ENCODE measurements at places on chromosomes 4 and X.

GRCh38 chrX:17009856-17010625 is 63.6 kb downstream of the REPS2 start:
- no peak for DNase-seq

GRCh38 chr4:6960154-6960553 is 50.5 kb downstream of the TBC1D14 start:
- DNase-seq, result no peak

GRCh38 chrX:134849390-134849789 is 141.4 kb upstream of the SMIM10 start:
- no peak for DNase-seq

GRCh38 chr4:141132072-141132708 is 1.1 kb downstream of the RNF150 start:
- no peak for DNase-seq

DNA sequence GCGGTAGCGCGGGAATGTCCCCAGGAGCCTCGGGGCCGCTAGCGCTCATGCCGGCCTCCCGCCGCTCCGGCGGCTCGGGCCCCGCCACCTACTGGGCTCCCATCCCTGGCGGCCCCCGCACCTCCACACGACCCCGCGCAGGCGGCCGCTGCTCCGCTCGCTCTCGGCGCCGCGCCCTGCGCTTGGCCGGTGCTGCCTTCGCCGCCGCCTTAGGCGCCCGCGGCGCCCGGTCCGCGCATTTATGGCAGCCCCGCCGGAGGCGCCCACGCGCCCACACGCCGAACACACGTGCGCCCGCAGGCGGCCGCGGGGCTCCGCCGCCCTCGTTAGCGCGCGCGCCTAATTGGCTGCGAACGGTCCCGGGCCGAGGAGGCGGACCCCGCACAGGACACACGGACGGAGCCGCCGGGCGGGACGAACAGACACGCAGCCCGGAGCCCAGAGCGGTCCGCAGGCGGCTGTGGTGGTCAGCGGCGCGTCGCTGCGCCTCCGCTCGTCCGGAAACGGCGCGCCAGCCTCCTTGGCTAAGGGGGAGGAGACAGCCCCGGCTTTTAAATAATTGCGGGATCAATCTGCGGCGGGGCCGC is at the start of gene NKX1-1:
TSS of gene NKX1-1 (minus strand) at position 49 of the 587 bp plus-strand sequence. CDS start at position 49, 0 bp downstream.
- DNase-seq, result no peak

GRCh38 chrX:118024482-118024881 is 92.1 kb downstream of the KLHL13 start:
- DNase-seq, result no peak

GRCh38 chr4:177505171-177505615 is 63.0 kb upstream of the AGA start:
- no peak for DNase-seq

- DNase-seq, result no peak
These were observed 11.4 kb downstream of the WDFY3 start for GRCh38 chr4:84954982-84955567.

GRCh38 chr4:165489786-165490185 is 111.0 kb downstream of the CPE start:
- no peak for DNase-seq

GRCh38 chrX:9611436-9612145 is 146.7 kb downstream of the TBL1X start:
- DNase-seq, result no peak

DNA sequence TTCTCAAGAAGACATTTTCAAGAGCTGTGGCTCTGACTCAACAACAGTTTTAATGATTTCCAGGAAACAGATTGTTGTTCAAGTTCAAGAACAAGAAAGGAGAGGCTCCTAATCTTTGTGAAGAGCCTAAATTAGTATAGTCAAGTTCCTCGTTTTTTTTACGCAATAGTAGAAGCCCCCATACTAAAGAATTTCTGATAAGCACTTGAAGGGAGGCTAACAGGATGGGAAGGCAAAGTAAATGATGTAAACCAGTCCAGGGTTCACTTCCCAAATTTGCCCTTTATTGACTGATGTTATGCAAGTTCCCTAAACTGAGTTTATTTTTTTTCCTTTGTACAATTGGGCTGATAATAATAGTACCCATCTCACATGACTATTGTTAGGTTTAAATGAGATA is 178.2 kb downstream of the RTL9 start:
- DNase-seq, result no peak

DNA sequence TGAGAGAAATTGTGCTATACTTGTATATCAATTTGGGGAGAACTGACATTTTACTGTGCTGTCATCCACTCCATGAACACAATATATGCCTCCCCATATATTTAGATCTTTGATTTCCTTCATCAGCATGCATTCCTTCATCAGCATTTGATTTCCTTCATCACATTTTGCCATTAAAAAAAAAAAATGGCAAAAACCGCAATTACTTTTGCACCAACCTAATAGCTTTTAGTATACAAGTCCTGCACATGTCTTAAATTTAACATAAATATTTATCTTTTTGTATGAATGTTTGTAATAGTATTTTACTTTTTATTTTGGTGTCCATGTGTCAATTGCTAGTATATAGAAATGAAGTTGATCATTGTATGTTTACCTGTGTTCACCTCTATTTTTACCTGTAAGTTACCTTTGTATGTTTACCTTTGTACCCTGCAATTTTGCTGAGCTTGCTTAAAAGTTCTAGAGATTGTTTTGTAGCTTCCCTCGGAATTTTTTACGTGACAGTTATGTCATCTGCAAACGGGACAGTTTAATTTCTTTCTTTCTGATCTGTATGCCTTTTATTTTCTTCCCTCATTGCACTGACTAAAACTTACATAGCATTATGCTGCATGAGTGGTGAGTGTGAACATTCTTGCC is 86.2 kb downstream of the CPEB2 start:
- DNase-seq, result no peak

DNA sequence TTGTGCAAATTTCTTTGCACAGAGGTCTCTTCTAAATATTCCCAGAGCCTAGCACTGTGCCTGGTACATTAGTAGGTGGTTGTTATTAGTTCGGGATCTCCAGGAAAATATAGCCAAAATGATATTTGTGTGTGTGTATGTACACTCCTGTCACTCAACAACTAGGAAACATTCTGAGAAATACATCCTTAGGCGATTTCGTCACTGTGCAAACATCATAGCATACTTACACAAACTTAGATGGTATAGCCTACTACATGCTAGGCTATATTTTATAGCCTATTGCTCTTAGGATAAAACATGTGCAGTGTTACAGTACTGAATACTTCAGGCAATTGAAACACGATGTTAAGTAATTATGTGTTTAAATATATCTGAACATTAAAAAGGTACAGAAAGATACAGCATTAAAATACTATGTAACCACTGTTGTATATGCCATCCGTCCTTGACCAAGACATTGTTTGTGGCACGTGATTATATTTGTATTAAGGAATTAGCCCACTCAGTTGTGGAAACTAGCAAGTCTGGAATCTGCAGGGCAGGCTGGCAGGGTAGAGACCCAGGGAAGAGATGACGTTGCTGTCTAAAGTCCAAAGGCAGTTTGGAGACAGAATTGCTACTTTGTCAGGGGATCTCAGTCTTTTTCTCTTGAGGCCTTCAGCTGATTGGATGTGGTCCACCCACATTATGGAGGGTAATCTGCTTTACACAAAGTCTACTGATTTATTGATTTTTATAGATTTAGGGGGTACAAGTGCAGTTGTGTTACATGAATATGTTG is 106.9 kb downstream of the COL4A6 start:
- no peak for DNase-seq

GRCh38 chr4:54473798-54474197 is 184.0 kb upstream of the KIT start:
- no peak for DNase-seq

DNA sequence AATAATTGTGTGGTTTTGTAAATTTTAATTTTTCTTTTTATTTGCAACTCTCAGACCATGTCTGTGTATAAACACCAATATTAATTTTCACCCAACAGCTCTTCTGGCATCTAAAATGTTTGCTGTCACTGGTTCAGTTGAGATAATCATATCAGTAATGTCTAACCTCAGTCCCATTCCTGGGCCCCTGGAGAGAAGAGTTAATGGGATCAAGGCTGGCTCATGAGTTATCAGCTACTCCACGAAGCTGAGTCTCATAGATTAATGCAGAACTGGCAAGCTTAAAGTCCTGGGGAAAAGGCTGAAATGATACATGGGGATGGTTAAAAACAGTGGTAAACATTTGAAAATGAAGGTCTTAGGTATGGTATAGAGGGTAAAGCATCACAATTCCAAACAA is 28.4 kb upstream of the TSPAN5 start:
- DNase-seq, result no peak

GRCh38 chr4:102338405-102338804 is 6.9 kb downstream of the SLC39A8 start:
- DNase-seq, result no peak

- no peak for DNase-seq
These were observed 112.6 kb upstream of the ZNF827 start for GRCh38 chr4:146051223-146051622.

GRCh38 chr4:174626342-174627008 is 104.2 kb upstream of the HPGD start:
- no peak for DNase-seq

Measured in HuH-7.5 (cell line).